HAP-1 (cell line): ENCODE measurements at places on chromosomes 4 and X.

DNA sequence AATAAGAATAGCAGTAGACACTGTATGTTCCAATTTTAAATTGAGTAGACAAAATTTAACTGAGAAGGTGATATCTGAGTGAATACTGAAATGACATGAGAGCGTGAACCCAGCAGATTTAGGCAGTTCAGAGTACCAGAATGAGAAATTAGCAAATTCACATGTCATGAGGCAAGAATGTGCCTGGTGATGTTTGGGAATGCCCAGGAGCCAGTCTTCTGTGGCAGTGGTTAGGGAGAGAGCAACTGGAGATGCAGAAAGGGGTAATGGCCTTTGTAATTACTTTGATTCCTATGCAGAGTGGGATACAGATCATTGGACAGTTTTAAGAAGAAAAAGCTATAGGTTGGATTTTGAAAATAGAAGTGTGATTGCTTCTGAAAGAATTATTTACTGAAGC lies 621.9 kb downstream of the TECRL start:
- DNase-seq, result no peak

GRCh38 chr4:132026166-132026565 lies 1122.9 kb upstream of the PCDH10 start:
- DNase-seq, result no peak

DNA sequence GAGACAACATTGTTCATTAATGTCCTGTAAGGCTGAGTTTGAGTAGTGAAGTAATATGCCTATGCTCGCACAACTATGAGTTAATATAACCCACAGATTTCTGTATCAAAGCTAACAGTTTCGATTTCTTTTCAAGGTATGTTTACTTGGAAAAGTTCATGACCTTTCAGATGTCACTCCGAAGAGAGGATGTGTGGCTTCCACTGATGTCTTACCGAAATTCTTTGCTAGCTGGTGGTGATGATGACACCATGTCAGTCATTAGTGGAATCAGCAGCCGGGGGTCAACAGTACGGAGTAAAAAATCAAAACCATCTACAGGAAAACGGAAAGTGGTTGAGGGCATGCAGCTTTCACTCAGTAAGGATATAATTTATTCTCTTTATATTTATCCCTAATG lies 124.9 kb downstream of the STAG2 start:
- no peak for DNase-seq

GRCh38 chr4:123127218-123127617 lies 204.8 kb upstream of the NUDT6 start:
- DNase-seq, result no peak

DNA sequence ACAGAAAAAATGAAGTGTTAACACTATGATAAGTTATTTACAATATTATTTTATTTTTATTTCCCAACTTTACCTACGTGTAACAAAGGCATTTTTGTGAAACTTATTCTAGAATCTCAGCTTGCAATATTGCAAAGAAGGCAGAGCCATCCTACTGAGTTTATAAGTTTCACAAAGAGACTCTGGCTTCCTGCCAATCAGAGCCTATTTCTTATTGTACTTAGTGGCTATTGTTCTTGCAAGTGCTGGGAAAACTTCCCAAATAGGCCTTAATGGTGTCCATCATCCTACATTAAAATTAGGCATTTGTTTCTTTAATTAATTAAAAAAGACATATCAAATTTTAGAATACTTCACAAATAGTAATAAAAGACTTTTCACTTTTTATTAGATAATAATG lies 233.2 kb downstream of the EPHA5 start:
- DNase-seq, result peak; percentile 44

GRCh38 chr4:32002037-32002747 lies 1282.0 kb downstream of the PCDH7 start:
- no peak for DNase-seq

DNA sequence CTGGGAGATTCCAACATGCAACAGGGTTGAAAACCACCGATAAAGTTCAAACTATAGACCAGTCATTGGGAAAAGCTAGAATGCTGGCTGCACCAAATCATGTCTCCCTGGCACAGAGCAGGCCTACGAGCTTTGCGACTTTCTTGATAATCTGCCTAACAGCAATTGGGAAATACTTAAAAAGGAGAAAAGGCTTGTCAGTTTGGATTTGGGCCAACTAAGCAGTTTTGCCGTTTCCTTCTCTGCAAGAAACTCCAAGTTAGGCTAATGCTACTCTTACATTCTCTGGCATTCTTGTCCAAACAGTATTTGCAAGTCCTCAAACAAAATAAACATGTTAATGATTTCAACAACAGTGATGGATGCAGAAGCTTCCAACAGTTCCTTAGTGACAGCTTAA lies 87.9 kb downstream of the PDK3 start:
- no peak for DNase-seq

DNA sequence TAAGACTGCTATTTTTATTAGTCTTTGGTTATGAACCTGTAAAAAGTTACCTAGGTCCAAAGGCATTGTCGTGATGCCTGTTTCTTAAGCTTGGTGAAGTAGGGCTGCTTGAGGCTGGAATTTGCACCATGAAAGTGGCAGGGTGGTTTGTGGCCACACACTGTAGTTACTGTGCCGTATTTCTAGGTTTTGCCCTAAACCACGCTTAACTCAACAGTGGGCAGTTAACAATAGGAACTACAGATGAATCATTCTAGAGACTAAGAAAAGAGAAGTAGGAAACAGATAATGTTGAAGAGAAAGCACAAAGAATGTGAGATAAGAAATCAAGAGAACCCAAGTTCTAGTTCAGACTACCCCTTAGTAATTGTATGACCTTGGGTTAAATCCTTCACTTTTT lies 11.5 kb downstream of the ETNPPL start:
- DNase-seq, result no peak

- DNase-seq, result no peak
Observed at GRCh38 chr4:33149658-33150524, 2429.7 kb downstream of the PCDH7 start.

DNA sequence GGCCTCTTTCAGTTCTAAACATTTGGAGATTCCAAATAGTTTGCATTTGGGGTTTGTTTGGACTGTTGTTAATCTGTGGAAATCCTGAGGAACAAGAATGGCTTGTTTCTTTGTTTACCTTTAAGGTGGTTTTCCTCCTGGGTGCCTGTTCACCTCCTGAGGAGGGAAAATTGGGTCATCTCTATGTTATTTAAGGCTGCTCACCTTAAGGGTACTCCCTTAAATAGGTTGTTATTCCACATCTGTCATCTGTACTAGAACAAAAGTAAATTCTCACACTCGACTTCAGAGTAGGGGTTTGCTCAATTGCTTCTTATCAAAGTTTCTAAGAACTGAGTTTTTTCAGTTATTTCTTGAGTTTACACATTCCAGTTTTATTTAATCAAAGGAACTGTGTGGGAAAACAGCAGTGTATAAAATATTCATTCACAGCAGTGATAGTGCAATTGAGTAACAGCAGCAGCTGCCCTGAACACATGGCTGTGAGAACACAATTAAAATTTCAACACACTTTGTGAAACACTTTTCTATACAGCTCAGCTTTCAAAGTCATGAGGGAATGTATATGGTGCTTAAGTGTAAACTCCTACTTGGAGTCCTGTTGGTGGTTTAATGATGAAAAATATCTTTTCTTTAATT lies 238.5 kb upstream of the PGRMC2 start:
- DNase-seq, result no peak

DNA sequence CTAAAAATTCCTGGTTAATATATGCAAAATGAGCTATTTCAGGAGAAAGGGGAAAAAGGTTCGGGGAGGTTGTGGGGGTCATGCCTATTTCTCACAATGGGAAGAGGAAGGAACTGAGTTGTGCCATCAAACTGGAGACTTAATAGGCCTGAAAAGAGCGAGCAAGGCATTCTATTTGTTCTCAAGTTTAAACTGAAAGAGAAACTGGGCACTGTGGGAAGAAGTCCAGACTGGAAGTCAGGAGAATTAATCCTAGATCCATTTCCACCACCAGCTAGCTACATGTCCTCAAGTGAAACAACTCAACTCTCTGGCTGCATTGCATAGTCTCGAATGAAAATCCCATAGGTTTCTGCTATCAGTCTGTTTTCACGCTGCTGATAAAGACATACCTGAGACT lies 50.6 kb downstream of the PPARGC1A start:
- DNase-seq, result no peak

DNA sequence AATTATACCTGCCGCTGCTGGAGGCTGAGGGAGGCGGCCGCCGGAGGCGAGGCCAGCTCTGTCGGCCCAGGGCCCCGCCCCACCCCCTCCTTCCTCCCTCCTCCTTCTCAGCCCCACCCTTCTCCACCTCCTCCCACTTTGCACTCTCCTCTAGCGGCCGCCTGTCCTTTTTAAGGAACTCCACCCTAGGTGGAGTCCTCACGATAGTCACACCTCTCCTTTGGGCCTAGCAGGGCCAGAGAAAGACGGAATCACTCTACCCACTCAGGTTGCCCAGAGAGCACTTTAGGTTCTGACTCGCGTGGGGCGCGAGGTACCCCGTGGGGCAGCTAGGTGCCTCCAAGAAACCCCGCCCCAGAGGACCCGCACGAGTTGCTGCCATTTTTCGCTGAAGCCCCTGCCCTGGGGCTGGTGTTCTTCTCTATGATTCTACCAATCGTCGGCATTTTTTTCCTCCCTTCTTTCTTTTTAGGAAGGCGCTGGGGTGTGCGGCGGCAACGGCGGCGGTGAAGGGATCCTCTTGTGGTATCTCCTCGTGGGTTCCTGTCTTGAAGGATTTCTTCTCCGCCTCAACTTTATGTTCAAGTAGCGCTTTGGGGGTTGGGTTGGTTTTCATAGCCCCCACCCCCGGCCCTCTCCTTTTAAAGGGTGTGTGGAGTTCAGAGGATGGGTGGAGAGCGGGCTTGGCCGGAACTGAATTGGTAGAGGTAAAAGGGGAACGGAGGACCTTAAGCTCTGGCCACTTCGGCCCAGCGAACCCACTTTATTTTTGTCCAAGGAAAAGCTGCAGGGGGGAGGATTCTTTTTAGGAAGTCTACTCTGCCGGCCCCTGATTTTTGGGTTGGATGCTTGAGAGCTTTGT lies at the start of gene KLF8:
TSS of gene KLF8 (plus strand) at position 136 of the 862 bp plus-strand sequence. CDS start 979 bp downstream, outside the sequence.
- DNase-seq, result no peak

GRCh38 chrX:30649859-30650258 lies 3.4 kb upstream of the GK start:
- no peak for DNase-seq

GRCh38 chr4:56607926-56608325 lies 73.2 kb downstream of the HOPX start:
- no peak for DNase-seq
